ENCODE measurements at places on chromosomes 5 and 9. TPM values are rescaled to one million over a fixed set of nuclear protein-coding genes. Genes with fewer than 3 reads are reported as not detected.

DNA sequence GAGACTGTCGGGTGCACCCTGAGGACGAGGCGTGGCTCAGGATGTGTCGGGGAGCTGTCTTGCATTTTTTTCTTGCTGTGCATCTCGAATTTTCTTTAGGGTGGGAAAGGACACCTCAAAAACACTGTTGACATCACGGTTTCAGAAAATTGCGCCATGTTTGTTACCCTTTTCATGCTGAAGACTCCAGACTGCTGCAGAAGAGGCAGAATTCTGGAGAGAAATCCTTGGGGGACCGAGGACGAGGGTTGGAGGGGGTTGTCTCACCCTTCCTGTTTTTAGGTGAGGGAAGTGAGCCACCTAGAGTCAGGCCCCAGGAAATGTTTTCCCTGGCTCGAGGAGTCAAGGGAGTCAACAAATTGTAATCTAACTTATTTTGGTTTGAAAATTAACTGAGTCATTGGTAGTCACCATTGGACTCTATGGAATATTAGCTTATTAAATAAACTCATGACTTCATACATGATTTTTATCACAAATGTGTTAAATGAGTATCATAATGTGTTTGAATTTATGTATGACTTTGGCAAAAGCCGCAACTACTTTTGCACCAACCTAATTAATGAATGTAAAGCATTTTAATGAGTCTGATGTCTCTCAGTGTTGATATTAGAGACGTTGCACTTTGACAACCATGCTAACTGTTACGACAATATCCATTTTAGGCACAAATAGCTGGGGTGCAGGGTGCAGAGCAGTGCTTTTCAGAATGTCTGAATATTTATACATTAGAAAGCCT is 724 bp upstream of the LYSMD3 start:
- DNase-seq = peak; percentile 28

- DNase-seq = no peak
Observed at GRCh38 chr5:116411101-116411571, 163.5 kb downstream of the SEMA6A start.

DNA sequence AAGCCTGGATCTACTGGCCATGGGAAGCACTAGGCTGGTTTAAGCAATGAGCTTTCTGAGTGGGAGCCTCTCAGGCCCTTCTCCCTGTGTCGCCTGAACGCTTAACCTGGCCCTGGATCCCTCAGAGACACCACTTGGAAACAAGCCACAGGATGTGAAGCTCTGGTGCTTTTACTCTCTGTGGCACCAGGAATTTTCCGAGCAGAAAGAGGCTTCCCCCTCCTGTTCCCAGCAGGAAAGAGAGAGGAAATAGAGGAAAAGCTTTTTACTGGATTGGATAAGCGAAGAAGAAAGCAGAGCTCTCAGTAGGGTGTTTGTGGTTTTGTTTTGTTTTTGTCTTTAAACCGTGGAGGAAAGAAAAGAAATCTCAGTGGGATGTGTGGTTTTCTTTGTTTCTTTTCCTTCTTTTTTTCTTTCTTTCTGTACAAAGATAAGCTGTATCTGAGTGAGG is 34.5 kb downstream of the COL15A1 start:
- no peak for DNase-seq

DNA sequence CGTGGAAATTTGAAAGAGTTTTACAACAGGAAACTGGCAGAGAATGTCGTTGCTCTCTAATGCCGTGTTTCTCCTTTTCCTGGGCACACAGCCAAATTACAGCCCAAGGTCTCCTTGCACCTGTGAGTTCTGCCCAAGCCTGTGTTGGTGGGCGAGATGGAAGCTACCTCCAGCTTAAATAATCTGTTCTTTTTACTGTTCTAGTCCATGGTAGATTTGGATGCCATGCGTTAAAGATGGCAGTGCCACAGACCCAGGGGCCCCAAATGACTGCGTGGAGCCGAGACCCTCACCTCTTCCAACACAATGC is 92.6 kb upstream of the IRX4 start:
- no peak for DNase-seq

GRCh38 chr9:115680231-115680630 is 473.4 kb upstream of the PAPPA start:
- DNase-seq = no peak

- DNase-seq = no peak
Observed at GRCh38 chr5:114319821-114320220, 42.0 kb upstream of the KCNN2 start.

DNA sequence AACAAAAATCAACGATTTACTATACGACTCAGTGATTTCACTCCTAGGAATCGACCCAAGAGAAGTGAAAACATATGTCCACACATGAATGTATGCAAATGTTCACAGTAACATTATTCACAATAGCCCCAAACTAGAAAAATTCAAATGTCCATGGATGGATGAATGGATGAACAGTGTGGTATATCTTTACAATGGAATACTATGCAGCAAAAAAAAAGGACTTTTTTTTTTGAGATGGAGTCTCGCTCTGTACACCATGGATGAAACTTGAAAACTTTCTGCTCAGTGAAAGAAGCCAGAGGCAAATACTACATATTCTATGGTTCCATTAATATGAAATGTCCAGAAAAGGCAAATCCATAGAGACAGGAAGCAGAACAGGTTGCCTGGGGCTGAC is 233.8 kb downstream of the ROR2 start:
- DNase-seq = no peak

The SPATA31D4 gene
- total RNA-seq = not detected

The AJM1 gene
- total RNA-seq = 0.72 TPM

The ANKRD34B gene
- not detected for total RNA-seq

The MAMDC2 gene
- total RNA-seq = 19.2 TPM

Measured in omental fat pad (tissue), 4 donors.